ENCODE measurements at places on chromosomes 3 and 15. TPM values are rescaled to one million over a fixed set of nuclear protein-coding genes. Genes with fewer than 3 reads are reported as not detected.

Gene ERC2
- 29.0 TPM for total RNA-seq

Gene CCDC14
- total RNA-seq = 21.4 TPM

Gene PCSK6
- 6.6 TPM for total RNA-seq

Gene ABTB1
- total RNA-seq = 3.9 TPM

Gene CCDC9B
- total RNA-seq = 9.6 TPM

Gene CAMK1
- total RNA-seq = 24.6 TPM

Gene ALS2CL
- total RNA-seq = 11.4 TPM

Gene STAB1
- 2.2 TPM for total RNA-seq

DNA sequence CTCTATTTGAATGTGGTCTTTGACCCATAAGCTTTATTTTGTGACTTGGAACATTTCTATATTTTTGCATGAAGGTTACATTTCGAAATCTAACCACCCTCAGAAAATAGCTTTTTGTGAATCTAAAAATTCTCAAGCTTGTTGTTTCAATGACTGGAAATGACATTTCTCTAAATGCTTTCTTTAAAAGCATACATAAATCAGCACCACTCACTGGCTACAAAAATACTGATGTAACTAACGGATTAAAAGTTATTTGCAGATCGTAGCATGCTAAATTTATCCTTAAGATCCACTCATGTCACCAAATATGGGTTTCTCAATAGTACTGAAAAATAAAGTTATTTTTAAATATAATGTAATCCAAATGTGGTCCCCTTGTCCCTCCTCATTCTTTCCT, 55.2 kb upstream of the ACAN start:
- no peak overlapping the region for H3K4me3 ChIP-seq
- H3K27me3 ChIP-seq = no peaks in the 10 kb centered on the region
- H3K36me3 ChIP-seq = no peaks in the 10 kb centered on the region
- DNase-seq = no peak
- H3K4me1 ChIP-seq = peaks cover 3% of the 10 kb centered on the region

- no peak for DNase-seq
- H3K27ac ChIP-seq = no peak overlapping the region
- H3K36me3 ChIP-seq = no peaks in the 10 kb centered on the region
- no peak overlapping the region for H3K4me3 ChIP-seq
- no peaks in the 10 kb centered on the region for H3K4me1 ChIP-seq
These were observed 128.7 kb downstream of the PDCD6IP start for GRCh38 chr3:33926998-33927605.

GRCh38 chr3:17038900-17039553, 154.3 kb downstream of the PLCL2 start:
- H3K27ac ChIP-seq = no peak overlapping the region
- H3K4me3 ChIP-seq = no peak overlapping the region
- no peaks in the 10 kb centered on the region for H3K36me3 ChIP-seq
- DNase-seq = no peak
- no peaks in the 10 kb centered on the region for H3K27me3 ChIP-seq

- H3K4me3 ChIP-seq = no peak overlapping the region
- H3K27ac ChIP-seq = no peak overlapping the region
- no peaks in the 10 kb centered on the region for H3K27me3 ChIP-seq
- no peak for DNase-seq
- H3K36me3 ChIP-seq = no peaks in the 10 kb centered on the region
These were observed 687.4 kb downstream of the EDEM1 start for GRCh38 chr3:5874931-5875341.

DNA sequence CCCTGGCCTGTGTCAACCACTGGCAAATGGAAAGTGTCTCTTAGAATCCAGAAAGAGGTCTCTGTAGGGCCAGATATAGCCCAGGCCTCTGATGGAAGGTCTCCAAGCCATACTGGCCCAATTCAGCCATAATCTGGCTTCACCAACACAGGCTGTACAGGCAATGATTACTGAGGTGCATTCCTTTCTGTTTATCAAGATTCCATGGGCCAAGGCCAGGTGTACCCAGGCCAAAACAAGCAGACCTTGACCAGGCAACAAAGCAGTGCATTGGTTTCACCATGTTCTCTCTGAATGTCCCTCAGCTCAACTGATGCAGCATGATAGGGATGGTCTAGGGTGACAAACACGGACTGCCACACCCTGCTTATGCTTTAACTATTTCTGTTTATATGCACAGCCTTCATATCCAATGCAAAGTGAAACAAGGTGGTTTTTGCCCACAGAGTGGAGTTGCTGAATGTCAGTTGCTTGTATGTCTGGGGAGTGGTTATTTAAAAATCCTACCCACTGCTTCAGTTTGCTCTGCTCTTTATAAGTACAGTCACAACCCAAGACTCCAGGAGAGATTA, 25.2 kb downstream of the CCNL1 start:
- no peak overlapping the region for H3K4me3 ChIP-seq
- peaks cover 72% of the 10 kb centered on the region for H3K4me1 ChIP-seq
- H3K27ac ChIP-seq = peak overlapping the region; percentile 76
- no peaks in the 10 kb centered on the region for H3K36me3 ChIP-seq

DNA sequence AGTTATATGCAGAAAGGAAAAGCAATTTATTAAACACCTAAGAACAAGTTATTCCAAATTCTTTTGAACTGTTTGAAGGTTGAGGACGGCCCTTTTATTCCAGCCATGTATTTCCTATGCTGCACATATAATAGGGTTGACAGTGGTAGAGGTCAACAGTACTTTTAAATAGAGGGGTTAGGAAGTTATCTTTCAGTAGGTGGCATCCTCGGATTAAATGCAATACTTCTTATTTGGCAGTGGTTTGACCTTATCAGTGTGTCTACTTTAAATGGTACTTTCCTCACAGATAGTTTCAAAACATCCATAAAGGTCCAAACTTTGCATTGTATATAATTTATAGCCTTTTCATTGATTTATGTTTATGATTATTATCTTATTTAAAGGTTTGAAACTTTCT, 558.7 kb downstream of the TUSC7 start:
- no peaks in the 10 kb centered on the region for H3K36me3 ChIP-seq
- H3K4me3 ChIP-seq = no peak overlapping the region
- no peak for DNase-seq

DNA sequence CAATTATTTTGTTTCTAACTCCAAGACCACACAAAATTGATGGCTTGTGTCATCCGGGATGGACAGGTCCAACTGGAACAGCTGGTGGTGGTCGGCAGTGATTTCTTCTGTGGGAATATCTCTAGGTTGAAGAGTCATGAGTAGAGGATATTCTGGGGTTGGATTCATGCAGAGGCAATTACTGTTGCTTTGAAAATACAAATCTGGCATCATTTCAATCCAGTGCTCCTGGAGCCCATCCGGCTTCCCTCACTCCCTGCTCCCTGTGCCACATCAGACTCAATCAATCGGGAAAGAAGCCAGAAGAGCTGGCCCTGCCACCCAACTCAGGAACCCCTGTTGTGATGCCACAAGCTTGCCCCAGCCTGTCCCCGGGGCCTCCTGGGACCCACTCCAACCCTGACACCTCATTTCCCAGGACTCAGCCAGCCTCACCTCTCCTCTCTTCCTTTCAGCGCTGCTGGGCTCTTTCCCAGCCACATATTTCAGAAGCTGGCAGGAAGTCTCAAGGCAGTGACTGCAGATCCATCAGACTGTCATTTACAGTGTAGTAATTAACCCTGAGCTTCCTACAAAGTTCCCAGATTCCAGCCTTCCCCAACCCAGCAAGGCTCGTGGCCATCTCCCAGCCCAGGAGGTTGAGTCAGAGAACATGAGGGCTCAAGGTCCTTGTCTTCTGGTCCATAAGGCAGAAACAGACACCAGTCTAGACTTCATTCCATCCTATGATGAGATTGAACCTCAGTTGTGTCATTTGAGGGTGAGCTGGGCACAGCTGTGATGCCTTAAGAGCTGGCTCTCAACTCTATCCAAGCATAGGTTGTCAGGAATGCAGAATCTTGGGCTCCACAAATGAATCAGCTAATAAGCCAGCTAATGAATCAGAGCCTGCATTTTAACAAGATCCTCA, 114.0 kb downstream of the FAM174B start:
- H3K4me1 ChIP-seq = no peaks in the 10 kb centered on the region
- H3K27ac ChIP-seq = no peak overlapping the region
- H3K27me3 ChIP-seq = no peaks in the 10 kb centered on the region

GRCh38 chr15:51263116-51263515, 75.3 kb downstream of the CYP19A1 start:
- no peak for DNase-seq
- no peak overlapping the region for H3K27ac ChIP-seq
- no peak overlapping the region for H3K4me3 ChIP-seq
- H3K36me3 ChIP-seq = no peaks in the 10 kb centered on the region

Measured in cardiac muscle cell (in vitro differentiated cells and primary cell).